ENCODE measurements at places on chromosomes 4 and X.

DNA sequence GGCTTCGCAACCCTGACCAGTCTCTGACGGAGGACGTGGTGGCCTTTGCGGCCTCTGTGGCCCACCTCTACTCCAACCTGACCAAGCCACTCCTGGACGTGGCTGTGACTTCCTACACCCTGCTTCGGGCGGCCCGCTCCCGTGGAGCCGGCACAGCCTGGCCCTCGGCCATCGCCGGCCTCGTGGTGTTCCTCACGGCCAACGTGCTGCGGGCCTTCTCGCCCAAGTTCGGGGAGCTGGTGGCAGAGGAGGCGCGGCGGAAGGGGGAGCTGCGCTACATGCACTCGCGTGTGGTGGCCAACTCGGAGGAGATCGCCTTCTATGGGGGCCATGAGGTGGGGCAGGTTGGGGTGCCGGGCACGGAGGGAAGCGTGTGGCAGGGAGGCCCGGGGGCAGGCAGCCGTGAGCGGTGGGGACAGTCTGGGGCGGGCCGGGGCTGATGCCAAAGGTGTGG, 1.2 kb downstream of the ABCD1 start:
- DNase-seq: peak; percentile 37

- DNase-seq: no peak
These were observed 1176.7 kb downstream of the NLGN4X start for GRCh38 chrX:5051831-5052491.

DNA sequence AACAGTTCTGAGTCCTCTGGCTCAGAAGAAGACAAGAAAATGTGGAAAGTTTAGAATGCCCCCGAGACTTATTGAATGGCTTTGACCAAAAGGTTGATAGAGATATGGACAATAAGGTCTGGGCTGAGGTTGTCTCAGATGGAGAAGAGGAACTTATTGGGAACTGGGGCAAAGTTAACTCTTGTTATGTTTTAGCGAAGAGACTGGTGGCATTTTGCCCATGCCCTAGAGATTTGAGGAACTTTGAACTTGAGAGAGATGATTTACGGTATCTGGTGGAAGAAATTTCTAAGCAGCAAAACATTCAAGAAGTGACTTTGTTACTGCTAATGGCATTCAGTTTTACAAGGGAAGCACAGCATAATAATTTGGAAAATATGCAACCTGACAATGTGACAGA, 1549.3 kb upstream of the ADGRL3 start:
- no peak for DNase-seq

GRCh38 chrX:94515009-94515408, 841.0 kb downstream of the FAM133A start:
- DNase-seq: peak; percentile 8

DNA sequence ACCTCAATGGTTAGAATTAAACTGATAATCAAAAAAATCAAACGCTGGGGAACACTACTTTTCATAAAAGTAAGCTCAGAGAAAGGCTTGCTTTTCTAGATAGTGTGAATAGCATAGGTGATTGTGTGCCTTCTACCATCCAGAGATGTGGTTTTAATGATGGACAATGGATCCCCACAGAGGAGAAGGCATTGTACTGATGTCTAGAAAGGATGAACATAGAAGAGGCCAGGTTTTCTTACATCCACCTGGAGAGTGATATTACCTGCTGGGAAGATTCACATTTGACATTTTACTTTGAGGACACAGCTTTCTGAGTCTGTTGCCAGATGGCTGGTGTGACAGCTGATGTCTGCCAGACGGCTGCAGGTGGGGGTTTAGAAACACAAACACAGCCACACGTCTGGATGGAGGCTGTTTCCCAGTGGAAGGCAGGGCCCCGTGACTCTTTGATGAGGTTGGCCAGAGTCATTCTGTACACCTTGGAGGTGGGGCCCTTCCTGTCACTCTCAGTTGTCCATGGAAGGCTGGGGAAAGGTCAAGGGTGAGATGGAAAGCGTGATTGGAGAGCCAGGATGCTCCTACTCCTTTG, 114.4 kb downstream of the PSAPL1 start:
- no peak for DNase-seq

Data from H7 (cell line).